ENCODE measurements at places on chromosomes 7 and 10.

- no peak for DNase-seq
Observed at GRCh38 chr7:98520356-98520951, 96.6 kb upstream of the NPTX2 start.

DNA sequence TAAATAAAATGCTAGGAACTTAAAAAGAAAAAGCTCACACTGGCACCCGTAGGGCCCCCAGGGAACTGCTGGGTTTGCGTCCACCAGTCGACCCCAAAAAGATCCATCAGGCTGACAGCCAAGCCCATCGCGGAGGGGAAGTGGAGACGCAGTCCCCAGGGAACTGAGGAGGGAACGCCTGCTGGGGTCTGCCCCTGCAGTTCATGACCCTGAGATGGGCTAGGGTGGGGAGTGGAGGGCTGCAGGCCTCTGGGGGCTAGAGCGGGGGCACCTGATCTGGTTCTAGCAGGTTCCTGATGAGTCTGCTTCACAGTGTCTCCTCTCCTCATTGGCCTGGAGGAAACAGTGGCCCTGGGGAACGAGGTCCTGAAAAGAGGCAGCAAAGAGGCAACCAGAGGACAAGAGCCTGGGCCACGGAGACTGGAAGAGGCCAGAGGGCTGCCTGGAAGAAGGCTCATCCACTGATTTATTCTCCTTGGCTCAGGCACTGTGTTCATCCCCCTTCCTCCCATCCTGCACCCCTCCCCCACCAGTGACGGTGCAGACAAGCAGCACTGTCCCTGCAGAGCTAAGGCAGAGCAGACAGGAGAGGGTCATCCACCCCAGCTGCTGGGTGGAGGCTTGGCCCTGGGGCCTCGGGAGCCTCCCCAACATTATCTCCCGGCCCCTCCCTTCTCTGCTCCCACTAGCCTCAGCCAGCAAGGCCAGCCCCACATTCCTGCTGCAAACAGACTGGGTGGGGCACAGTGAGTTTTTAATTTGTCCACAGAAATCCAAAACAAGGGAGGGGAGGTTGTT lies 24.7 kb upstream of the HSPA12A start:
- DNase-seq, result no peak

- DNase-seq, result no peak
Observed at GRCh38 chr7:126213876-126214275, 1038.9 kb downstream of the GRM8 start.

DNA sequence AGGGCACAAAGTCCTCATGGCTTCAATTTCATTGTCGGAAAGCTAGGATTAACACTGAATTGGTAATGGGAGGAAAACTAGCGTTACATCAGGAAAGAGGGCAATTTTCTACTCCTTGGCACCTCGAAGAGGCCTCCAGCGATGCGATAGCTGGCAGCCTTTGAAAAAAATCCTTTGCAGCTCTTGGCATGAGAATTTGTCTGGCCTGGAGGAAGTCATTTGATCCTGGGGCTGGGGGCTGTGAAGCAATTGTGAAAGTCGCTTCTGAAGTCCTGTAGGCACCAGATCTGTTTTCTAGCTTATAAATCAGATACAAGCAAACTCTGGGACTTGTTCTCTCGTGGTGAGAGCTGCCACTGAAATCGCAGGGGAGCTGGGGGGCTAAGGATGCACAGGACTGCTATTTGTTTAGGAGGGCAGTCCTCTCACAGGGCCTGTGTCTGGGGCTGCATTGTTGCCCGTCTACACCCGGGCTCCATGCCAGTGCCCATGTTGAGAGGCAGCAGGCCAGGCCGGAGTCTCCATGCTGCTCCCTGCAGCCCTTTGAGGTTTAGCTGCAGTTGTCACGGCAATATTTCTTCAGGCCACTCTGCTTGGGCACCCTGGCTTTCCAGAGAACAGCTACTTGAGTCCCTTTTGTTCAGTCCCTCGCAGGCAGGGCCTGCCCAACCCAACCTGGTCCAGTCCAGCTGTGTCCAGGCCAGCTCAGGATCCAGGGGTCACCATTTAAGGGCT lies 206.8 kb upstream of the LYZL1 start:
- DNase-seq, result no peak

- DNase-seq, result no peak
Observed at GRCh38 chr7:1053816-1054370, 9.5 kb downstream of the GPR146 start.

DNA sequence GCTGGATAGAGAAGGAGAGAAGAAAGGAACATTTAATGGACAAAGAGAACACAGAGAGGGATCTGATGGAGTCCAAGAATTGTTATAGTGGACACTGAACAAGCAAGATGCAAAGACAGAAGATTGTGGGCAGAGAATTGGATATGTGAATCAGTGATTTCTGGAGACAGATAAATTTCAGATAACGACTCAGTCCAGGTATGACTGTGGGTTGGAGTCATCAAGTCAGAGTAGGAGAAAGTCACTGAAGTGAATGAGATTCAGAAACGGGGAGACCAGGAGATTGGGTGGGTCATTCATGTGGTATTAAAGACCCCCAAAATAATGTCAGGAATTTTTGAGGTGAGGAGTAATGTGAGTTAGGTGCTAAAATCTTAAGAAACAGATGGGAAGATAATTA lies 23.0 kb downstream of the ASB4 start:
- no peak for DNase-seq

All from activated gamma-delta T cell treated with anti-CD3 and anti-CD28 coated beads, Interleukin-2, amount 50 U/mL, for 16 hours (primary cell).